Right cardiac atrium (tissue), 5 donors: ENCODE measurements at places on chromosomes 6 and 20.

DNA sequence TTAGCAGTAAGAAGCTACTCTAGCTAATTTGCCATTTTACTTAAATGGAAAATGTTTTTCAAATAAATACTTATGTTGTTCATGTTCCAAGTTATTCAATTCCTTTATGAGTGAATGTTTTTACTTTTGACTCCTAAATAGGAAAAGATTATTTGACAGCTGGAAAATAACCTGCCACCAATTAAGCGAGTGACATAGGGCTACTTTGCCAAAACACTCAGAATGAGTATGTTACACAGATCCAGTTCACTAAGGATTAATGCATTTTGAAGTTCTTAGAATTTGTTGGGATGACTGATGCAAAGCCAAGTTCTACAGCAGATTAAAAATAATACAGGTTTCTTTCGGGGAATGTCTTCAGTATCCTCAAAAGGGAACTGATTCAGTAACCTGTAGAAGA is 144.4 kb downstream of the ADGRG6 start:
- DNase-seq, result no peak

DNA sequence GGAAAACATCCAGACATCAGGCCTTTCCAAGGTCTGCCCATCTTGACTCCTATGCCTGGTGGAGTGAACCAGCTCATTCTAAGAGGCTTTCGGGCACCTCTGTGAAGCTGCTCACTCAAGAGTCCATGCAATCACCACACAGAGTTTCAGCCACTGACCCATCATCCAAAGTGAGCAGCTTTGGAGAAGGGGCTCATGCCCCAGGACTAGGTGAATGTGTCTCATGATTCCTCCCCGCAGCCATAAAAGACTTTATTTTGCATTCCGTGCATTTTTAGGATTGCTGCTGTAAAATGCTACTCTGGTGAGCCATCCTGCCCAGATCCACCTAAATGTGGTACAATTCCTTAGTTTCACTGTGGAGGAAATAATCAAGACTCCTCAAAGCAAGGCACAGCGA is 44.5 kb upstream of the EZR start:
- DNase-seq, result no peak

DNA sequence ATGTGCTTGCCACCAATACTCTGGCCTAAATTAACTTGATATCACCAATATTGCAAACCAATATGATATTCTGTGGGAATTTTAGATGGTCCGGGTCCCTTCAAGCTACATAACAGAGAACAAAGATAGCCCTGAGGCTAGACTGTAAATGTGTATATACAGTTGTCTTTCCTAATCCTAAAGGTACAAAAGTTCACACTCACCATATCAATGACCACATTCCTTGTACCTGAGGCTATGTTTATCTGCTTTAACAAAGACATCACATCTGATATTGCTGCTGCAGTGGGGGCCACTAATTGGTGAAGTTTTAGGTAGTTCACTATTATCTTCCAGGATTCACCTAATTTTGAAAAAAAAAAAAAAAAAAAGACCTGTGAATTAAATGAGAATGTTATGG is 38.6 kb upstream of the VGLL2 start:
- no peak for DNase-seq

DNA sequence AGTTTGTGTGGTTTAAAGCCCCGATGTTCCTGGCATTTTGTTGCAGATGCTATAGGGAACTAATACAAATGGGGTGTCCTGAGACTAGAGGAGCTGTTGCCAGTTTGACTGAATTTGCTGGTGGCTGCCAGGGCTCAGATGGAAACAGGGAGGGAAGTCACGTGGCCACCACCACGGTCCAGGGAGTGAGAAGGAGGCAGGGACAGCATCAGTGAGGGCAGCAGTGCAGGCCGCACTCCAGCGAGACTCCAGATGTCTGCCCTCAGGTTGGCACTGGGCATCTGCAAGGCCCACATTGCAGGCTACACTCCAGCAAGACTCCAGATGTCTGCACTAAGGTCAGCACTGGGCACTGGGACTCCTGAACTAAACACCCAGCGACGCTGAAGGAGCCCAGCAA is 86.2 kb downstream of the RAMACL start:
- no peak for DNase-seq

- peak; percentile 72 for DNase-seq
These were observed 127.9 kb upstream of the NAA20 start for GRCh38 chr20:19889011-19889953.

DNA sequence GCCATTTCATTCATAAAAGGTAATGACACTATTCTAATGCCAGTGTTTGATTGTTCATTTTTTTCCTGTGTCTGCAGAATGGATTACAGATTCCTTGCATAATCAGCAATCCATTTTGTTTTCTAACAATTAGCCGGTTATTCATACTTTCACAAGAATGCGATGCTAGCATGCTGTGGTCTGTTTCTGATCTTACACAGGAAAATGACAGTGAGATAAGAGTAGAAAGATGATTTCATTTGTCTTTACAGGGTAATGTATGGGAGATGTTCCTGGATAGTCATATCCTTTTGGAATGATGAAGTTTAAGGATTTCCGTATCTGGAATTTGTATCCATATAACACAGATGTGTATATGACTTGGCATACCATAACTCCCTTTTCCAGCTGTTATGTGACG is 207.3 kb downstream of the FARS2 start:
- no peak for DNase-seq

- DNase-seq, result peak; percentile 72
These were observed 92.6 kb upstream of the CLDN20 start for GRCh38 chr6:155171109-155171746.

GRCh38 chr6:149327638-149328037 is 10.1 kb downstream of the TAB2 start:
- no peak for DNase-seq

DNA sequence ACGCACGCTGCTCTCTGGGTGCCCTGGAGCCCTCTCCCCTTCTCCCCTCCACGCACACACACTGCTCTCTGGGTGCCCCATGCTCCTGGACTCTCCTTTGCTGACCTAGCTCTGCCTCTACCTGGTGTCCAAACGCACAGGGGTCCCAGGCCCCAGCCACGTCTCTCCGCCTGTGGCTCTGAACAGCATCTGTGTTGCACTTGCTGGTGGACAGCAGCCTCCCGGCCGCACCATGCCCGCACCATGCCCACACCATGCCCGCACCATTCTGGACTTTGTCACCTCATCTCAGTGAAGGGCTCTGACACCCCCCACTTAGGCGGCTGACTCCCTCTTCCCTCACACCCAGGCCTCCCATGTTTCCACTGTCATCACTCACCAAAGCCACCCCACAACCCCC is 21.8 kb downstream of the TCFL5 start:
- peak; percentile 32 for DNase-seq

DNA sequence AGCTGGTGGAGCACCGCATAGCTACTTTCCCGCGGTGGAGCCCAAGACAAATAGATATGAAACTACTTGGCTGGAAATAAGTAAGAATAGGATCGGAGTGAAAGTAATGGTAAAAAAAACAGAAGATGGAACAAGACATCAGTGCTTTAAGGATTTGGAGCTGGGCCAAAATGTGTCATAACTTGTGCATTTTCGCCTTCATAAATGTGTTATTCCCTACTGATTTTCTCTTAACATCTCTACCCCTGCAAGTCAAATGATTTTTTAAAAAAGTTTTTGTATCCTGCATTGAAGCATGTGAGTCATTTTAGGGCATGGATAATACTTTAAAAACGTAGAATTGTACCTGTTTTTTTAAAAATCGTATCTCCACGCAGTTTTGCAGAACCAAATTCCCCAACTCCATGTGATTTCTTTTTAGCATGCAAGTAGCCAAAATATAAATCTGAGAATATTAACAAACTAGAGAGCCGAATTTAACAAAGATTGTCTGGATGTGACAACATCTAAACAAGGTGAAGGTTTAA is 882 bp upstream of the FAM184A start:
- DNase-seq, result no peak

- no peak for DNase-seq
These were observed 195.4 kb downstream of the CDC5L start for GRCh38 chr6:44582930-44583329.

GRCh38 chr6:68777956-68778355 is 142.9 kb downstream of the ADGRB3 start:
- peak; percentile 31 for DNase-seq

GRCh38 chr20:43536817-43537440 is 21.9 kb upstream of the SGK2 start:
- DNase-seq, result no peak

- DNase-seq, result no peak
These were observed 87.0 kb upstream of the RNF24 start for GRCh38 chr20:4102381-4102780.

GRCh38 chr6:148827416-148828045 is 80.7 kb downstream of the UST start:
- DNase-seq, result no peak

DNA sequence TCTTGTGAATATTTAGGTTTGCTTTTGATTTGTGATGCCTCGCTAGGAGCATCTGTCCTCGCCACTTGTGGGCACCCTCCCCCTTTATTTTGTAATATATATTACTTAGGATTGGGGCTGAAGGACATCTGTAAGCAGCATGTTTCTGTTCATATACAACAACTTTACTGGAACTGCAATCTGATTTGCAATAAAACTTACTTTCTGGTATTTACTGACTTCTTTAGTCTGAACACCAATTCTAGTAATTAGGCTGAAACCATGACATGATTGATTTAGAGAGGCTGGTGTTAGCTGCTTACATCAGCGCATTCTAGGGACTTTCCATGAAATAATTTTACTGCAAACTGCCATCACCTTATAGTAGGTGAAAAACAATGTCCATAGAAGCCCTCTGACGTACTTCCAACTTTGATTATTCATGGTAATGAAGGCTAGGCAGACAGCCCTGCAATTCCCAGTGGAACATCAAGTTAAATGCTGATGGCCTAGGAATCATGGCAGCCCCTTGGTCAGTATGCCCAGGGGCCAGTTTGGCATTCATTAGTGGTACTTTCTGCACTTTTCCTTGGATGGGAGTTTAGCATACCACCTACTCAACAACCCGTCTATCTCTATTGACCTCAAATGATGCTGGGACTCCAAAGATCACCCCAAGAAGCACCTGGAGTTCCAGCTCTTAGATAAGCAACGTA is 132.9 kb upstream of the MCHR2 start:
- DNase-seq, result no peak

DNA sequence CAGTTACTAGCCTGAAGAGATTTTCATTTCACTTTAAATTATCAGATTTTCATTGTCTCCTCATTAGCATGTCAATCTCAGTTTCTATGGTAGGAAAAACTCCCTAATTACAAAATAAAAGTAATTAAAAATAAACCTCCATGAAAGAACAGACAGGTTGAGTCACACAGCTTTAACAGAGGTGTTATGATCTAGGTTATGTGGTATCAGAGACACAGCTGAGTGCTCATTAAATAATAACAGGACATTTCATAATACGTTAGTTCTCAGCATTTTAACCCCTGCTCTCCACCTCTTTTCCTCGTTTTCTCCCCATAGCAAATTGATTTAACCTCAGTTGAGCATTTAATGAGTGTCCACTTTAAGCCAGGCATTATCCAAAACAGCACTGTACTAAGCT is 21.9 kb downstream of the TPBG start:
- DNase-seq, result no peak

DNA sequence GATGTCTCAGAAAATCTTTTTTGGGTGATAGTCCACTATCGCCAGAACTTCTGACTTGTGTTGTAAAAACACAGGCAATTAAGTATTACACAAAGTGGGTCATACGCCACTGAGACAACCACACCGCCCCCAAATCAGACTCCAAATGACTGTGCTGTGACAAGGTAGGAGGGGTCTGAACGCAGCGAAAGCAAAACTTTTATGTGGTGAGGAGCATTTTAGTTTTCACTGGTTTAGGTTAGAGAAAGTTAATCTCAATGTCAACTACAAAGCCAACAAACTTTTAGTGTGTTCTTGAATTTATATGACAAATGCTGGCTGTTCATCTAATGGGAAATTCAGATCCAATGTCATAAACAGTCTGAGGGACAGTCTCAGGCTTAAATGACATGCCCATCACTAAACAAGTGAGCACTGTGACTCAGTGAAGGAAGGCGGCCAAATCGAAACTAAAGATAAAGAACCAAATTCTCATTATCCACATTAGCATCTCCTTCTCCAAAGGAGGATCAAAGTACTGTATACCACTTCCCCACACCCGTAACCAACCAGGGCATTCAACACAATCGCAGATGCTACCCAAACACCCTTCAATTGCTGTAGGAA is 186.7 kb downstream of the GJA10 start:
- DNase-seq, result no peak

GRCh38 chr6:97885325-97885724 is 602.3 kb upstream of the MMS22L start:
- no peak for DNase-seq

GRCh38 chr6:170147832-170148708 is 142.8 kb downstream of the DLL1 start:
- no peak for DNase-seq

DNA sequence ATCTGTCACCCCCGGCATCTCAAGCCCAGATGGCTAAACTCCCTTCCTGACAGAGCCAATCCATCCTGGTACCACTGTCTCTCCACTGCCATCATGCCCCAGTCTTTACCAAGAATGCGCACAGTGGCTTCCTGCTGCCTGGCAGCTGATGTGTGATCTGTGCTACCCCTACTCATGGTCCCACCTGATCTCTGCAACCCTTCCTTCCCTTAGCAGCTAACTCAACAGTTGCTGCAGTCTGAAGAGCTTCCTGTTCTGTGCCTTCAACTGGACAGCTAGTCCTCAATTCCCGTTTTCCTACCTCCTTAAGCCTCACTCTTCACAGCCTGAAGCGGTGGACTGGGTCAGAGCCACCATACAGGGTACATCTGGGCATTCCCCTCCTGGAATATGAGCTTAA is 7.6 kb upstream of the FAM83C start:
- no peak for DNase-seq

- no peak for DNase-seq
These were observed 317.6 kb downstream of the PRKN start for GRCh38 chr6:162409741-162410691.

- DNase-seq, result no peak
These were observed 4.7 kb downstream of the ZMYND8 start for GRCh38 chr20:47351643-47352331.
